Stimulated activated CD4-positive, alpha-beta T cell treated with anti-CD3 and anti-CD28 coated beads, Interleukin-15, amount 100 ng/mL, for 48 hours (primary cell): ENCODE measurements at places on chromosomes 6 and 20.

DNA sequence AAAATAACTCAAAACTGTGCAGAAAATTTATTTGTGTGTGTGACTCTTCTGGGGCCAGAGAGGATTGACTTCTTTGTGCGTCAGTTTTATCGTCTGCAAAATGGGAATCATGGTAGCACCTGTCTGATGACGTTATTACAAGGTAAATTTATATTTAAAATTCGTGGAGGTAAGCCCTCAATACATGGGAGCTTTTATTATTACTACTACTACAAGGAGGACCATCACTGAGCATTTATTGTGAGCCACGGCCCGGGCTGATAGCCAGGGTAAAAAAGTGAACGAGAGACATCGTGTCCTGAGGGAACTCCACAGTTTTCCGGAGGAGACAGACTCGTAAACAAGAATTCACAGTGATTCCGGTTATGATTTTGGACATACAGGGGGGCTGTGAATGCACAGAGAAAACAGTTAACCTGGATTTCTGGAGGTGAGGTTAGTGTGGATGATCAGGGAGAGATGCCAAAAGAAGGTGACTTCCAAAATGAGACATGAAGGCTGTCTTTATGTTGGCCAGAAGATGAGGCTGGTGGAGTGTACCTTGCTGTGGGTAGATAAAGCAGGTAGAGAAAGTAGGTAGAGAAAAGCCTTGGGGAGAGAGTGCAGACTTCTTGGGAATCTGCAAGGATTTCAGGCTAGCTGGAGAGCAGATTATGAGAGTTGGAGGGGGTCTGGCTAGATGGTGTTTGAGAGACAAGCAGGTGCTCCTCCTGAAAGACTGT, 10.6 kb upstream of the SERINC3 start:
- no peak for DNase-seq

- no peak for DNase-seq
Measured at GRCh38 chr6:129893640-129894039, 32.5 kb upstream of the TMEM244 start.

- DNase-seq: no peak
Measured at GRCh38 chr6:45571159-45571558, 193.4 kb upstream of the SUPT3H start.

GRCh38 chr6:146289816-146290588, 253.6 kb upstream of the RAB32 start:
- DNase-seq: no peak

- DNase-seq: no peak
Measured at GRCh38 chr6:102885165-102885564, 1491.7 kb downstream of the GRIK2 start.

GRCh38 chr6:9025796-9026394, 590.5 kb upstream of the SLC35B3 start:
- no peak for DNase-seq

- DNase-seq: no peak
Measured at GRCh38 chr20:20864351-20865096, 152.1 kb upstream of the RALGAPA2 start.

- DNase-seq: peak; percentile 27
Measured at GRCh38 chr6:15327271-15327670, 81.4 kb downstream of the JARID2 start.

- no peak for DNase-seq
Measured at GRCh38 chr6:159077123-159077522, 32.3 kb upstream of the TAGAP start.

- DNase-seq: no peak
Measured at GRCh38 chr6:114740547-114740946, 397.7 kb upstream of the HS3ST5 start.

- no peak for DNase-seq
Measured at GRCh38 chr6:43828711-43829110, 58.7 kb downstream of the VEGFA start.

DNA sequence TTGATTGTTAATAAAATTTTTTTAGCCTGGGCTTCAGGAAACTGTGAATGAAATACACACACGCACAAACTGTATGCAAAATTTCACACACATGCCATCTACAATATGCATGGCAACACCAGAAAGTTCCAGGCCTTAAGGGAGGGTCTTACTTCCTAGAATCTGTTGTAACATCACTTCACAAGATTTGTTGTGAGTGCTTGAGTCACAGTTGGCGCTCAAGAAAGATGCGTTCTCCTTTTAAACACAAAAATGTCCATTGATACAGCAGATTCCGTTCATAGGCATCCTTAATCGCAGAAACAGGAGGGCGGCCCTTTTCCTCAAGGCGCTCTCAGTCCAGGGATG, 485 bp upstream of the RTF2 start:
- DNase-seq: no peak

DNA sequence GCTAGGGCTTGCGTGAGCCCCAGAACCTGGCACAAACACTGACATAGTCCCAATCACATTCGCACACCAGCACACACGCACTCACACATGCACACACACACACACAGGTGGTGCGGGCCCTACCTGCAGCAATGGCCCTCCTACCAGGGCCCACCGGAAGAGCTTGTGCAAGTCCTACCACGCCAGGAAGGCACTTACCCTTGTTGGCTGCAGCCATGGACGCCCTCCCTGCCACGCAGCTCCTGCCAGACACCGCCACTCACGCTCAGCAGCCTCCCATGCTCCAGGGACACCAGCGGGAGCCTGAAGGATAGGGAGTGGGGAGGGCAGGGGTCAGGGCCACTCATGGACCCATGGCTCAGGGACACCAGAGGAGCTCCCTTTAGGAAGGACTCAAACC, 7.7 kb downstream of the ADISSP start:
- no peak for DNase-seq

- DNase-seq: peak; percentile 64
Measured at GRCh38 chr20:62900052-62900691, 26.1 kb downstream of the DIDO1 start.

DNA sequence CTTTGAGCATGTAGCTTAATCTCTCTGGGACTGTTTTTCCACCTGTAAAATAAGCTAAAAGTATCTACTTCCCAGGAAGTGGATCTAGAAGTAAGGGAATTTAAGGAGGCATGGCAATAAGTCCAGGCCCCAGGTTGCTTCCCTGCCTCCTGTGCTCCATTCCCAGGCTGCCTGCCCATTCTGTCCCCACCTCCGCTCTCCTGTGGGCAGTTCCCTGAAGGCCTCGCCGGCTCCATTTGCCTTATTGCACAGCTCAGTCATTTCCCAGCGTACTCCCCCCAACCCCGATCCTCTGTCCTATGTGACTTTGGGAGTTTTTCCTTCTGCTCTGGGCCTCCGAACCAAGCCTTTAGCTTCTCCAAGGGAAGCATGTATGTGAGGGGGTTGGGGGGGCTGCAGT, 4.6 kb downstream of the SLC29A1 start:
- no peak for DNase-seq

- DNase-seq: no peak
Measured at GRCh38 chr6:92790381-92790780, 629.0 kb downstream of the EPHA7 start.

- DNase-seq: no peak
Measured at GRCh38 chr6:14965424-14966075, 280.3 kb upstream of the JARID2 start.

DNA sequence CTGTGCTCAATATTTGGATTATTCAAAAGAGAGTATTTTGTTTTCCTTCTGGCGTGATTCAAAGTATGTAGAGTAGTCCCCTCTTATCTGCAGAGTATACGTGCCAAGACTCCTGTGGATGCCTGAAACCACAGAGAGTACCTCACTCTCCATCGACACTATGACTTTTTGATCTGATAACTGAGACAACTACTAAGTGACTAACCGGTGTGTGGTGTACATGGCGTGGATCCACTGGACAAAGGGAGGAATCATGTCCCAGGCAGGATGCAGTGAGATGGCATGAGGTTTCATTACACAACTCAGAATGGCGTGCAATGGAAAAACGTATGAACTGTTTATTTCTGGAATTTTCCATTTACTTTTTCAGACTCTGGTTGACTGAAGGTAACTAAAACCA, 112.2 kb upstream of the PDE7B start:
- DNase-seq: no peak

DNA sequence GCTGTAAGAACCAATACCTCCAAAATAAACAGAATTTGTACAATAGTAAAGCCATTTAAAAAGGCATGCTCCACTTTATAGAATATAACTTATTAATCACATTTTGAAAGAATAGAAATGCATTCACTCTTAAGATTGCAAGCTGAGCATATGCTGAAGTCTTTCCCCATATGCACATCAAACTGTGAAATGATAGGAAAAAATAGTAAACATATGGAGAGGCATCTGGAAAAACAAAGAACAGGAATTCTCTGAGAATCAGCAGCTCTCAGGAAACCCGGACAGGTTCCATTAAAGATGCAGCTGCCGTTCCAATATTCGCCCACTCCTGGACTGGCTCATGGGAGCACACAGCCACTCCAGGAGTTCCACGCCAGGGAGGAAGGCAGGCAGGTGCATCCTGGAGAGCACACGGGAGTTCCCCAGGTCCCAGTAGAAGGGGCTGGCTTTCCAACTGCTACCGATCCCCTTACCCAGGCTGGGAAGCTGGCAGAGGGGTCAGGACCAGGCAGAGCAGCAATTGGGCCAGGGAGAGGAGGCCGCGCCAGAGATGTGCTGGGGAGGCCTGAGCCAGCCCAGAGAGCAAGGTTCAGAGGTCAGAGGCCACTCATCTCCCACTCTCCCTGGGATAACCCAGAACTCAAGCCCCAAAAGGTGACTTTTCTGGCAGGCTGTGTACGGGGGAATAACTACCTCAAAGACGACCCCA, 111.1 kb downstream of the DLL1 start:
- DNase-seq: no peak

DNA sequence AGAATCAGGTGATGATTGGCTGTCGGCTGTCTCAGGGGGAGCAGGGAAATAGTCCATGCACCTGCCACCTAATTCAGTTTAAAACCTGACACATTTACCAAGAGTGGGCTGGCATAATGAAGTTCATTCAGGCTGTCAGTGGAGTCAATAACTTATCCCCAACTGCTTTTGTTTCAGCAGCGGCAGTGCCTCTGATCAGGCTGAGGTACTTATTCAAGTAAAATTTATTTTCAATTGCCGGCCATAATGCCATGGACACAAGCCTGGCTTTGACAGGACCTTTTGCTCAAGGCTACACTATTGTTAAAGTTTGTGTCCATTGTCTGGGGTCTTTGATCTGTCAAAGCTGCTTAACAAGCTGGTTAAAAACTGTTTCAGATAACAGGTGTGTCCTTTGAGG, 20.6 kb downstream of the OLIG3 start:
- DNase-seq: no peak

DNA sequence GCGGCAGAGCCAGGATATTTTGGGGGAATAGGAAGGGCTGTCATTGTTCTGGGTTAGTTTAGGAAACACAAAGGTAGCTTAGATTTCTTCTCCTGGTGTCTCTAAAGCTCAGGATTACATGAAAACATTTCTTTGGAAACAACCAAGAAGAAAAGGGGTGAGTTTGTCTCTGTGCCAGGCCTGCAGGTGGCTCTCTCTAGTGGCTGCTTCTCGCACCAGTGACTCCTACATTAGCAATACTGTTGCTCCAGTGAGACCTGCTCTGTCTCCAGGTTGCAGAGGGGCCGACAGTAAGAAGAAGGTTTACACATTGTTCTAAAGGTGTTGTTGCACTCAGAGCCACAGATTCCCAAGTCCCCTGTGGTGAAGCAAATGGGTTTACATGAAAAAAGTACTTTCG, 104.6 kb upstream of the GLP1R start:
- no peak for DNase-seq

DNA sequence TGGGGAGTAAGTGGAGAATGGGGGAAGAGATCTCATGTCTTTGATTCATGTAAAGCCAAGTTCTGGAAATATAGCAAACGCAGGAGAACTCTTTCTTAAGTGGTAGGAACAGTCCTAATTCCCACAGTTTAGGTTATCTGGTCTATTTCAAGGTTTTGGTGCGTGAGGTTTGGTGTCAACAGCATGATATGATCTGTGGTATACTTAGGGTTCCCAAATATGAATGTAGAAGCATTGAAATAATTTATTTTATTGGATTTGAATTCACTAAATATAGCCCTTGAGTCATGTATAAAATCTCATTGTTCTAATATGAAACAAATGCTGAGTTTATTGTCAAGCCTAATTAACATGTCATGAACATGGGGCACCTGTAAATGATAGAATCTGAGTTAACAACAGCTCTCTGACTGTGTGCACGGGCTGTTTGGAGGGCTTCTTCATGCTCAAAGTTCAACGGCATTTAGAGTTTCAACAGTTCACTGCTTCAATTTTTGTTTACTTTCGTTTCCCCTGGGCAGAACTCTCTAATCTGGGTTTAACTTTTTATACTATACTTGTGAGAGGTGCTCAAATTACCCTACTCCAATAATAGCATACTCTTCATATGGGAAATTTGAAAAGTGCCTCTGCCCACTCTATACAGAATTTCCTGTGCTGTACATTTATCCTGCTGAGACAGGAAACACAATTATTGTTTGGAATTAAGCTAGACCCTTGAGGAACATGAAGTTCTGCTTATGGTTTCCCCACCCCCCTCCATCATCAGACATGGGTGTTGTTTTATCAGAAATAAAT, 236.3 kb upstream of the ZNF217 start:
- DNase-seq: no peak

- no peak for DNase-seq
Measured at GRCh38 chr6:127205036-127205435, 61.6 kb upstream of the RNF146 start.
